Temporal lobe (tissue), 4 donors: ENCODE measurements at places on chromosomes 2 and 18. TPM values are rescaled to one million over a fixed set of nuclear protein-coding genes. Genes with fewer than 3 reads are reported as not detected.

Gene LONRF2
- 70.8 TPM for total RNA-seq

Gene RNASEH1
- 22.1 TPM for total RNA-seq

Gene SULT1C4
- total RNA-seq: 16.7 TPM

Gene BOLL
- not detected for total RNA-seq

Gene CFAP53
- 0.74 TPM for total RNA-seq

Gene DNAH7
- total RNA-seq: 10.3 TPM

Gene TUBA4B
- not detected for total RNA-seq

Gene CYS1
- 0.49 TPM for total RNA-seq

Gene SYT4
- total RNA-seq: 535 TPM

Gene IGFBP2
- 124 TPM for total RNA-seq

Gene CETN1
- not detected for total RNA-seq

Gene NYAP2
- total RNA-seq: 12.5 TPM

Gene CLEC4F
- not detected for total RNA-seq

Gene AGXT
- not detected for total RNA-seq

Gene PSD4
- total RNA-seq: 3.0 TPM

Gene FAHD2A
- total RNA-seq: 6.9 TPM

Gene ANKRD62
- total RNA-seq: not detected

Gene MGAT5
- 59.7 TPM for total RNA-seq

Gene CYP20A1
- 20.2 TPM for total RNA-seq

Gene ADRA2B
- total RNA-seq: not detected

Gene CDCA7
- total RNA-seq: 14.3 TPM

Gene KLHL41
- 1.7 TPM for total RNA-seq

Gene ABHD1
- not detected for total RNA-seq

Gene ALLC
- total RNA-seq: not detected
